GM13976 (cell line): ENCODE measurements at places on chromosomes 5 and 9.

DNA sequence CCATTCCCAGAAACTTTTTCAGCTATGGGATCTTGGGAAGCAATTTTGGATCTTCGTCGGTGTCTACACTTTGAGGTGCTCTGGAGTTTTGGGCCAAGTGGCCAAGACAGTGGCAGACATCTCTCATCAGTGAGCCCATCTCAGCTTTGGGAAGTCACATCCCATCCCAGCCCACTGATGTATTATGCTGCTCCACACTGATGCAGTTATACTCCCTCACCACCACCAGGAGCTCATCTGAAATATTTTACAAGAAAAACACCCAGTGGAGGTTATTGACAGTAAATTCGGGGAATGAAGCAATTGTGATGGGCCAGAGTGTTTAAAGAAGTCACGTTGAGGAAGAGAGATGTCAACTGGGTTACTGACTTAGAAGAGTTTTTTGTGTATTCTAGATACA is 378.0 kb downstream of the KDM4C start:
- DNase-seq: no peak

- no peak for DNase-seq
Measured at GRCh38 chr9:99411479-99412115, 189.5 kb downstream of the SEC61B start.

GRCh38 chr5:170522211-170523141 is 18.7 kb downstream of the KCNIP1 start:
- no peak for DNase-seq

- no peak for DNase-seq
Measured at GRCh38 chr9:81558091-81558830, 131.1 kb downstream of the TLE1 start.

GRCh38 chr5:93746406-93747056 is 5.1 kb upstream of the POU5F2 start:
- DNase-seq: no peak

GRCh38 chr9:104374711-104375110 is 129.4 kb upstream of the OR13F1 start:
- no peak for DNase-seq

DNA sequence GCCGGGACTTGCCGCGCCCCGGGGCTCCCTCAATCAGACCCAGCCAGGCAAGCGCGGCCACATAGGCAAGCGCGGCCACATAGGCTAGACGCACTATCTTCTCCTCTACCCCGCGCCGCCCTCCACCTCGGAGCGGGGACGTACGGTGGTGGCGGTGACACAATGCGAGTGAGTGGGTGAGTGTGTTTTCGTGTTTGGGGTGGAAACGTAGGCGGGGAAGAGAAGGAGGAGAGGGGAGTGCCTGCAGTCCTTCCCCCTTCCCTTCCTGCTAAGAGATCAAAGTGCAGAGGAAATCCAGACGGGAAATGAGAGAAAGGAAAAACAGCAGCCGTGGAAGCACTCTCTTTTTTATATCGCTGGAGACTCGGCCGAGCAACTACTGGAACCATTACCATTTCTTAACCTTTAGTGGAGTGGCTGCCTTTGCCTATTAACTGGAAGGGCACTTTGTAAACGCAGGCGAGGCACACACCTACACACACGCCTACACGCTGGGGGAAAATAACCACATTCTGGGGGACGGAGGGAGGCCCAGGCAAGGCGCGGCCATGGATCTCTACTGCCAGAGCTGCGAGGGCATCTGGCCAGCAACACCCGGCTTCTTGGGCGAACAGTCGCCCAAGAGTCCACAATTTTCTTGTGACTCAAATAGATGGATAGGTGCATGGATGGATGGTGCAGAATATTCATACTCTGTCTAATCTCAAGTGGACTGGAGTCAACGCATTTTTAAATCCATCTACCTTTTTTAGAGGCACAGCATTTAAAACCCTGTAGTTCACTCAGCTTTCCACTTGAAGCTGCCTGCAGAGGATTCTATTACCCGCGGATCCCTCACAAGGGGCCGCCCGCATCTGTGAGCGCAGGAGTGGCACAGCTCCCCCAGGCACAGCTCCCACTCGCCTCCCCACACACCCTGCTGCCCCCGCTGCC is 2.1 kb downstream of the EDIL3 start:
- DNase-seq: peak; percentile 7

GRCh38 chr9:136109351-136110081 is 9.2 kb downstream of the TMEM250 start:
- peak; percentile 92 for DNase-seq

GRCh38 chr5:4013106-4013898 is 417.7 kb downstream of the IRX1 start:
- no peak for DNase-seq

DNA sequence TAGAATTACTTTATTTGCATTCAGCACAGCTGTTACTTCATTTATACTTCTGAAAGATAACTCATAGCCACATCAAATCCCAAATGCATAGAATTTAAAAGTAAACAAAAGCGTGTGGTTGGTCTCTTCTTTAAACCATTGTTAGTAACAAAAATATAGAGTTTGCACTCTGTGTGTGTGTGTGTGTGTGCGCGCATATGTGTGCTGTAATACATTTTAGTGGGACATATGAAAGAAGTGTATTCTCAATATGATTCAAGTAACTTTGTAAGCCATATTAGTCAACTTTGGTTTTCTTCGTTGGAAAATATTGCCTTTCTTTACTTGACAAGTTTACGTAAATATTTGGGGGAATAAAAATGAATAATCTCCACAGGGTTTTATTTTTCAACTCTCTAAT is 106.1 kb upstream of the PRRC1 start:
- DNase-seq: no peak

DNA sequence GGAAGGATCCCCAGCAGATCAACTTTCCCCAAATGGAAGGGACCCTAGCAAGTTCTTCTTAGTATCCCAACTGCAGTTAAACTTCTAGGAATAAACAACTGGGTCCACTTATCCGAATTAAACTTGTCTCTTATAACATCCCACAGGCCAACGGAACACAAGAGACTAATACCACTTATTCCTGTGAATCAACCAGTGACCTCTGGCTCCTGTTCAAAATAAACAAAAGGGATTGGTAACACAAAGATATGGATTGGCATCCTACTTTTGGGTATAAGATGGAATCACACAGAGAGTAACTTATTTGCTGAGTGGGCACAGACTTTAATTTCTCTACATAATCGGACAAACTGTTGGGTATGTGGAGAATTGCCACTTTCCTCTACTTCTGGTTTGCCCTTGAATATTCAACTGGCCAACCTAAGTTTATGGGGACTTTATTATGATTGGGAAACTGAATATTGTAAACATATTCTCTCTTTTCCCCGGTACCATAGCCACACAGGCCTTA is 12.4 kb upstream of the PAIP1 start:
- DNase-seq: no peak

DNA sequence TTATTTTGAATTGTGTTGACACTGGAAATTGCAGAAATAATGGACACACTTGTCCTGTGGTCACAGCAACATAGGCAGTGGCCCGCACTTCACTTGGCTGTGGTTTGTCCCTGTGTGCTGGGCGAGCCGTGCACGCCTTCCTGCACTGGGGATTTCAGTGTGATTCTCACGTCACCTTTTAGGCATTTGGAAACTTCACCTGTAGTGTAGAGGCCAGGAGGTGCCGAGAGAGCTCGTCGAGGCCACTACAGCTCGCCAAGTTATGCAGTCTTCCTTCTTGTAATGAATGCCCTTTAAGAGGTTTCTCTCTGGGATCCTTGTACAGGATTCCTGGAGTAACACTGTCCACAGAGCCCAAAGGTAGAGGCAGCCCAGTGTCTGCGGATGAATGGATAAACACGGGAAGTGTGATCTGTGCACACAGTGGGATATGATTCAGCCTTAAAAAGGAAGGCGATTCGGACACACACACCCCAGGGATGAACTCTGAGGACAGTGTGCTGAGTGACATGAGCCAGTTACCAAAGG is 14.7 kb downstream of the TRAF2 start:
- no peak for DNase-seq

DNA sequence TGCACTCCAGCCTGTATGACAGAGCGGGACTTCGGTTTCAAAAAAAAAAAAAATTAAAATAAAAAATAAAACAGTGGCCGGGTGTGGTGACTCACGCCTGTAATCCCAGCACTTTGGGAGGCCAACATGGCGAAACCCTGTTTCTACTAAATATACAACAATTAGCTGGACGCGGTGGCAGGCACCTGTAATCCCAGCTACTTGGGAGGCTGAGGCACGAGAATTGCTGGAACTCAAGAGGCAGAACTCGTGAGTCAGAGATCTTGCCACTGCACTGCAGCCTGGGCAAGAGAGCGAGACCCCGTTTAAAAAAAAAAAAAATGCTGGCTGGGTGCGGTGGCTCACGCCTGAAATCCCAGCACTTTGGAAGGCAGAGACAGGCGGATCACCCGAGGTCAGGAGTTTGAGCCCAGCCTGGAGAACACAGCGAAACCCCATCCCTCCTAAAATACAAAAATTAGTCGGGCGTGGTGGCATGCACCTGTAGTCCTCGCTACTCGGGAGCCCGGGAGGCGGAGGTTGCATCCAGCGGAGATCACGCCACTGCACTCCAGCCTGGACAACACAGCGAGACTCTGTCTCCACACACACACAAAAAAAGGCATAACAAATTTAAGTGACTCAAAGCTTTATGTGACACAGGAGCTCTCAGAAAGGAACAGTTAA is 1.5 kb upstream of the NPM1 start:
- no peak for DNase-seq

- no peak for DNase-seq
Measured at GRCh38 chr9:125989524-125990180, 242.5 kb downstream of the PBX3 start.

DNA sequence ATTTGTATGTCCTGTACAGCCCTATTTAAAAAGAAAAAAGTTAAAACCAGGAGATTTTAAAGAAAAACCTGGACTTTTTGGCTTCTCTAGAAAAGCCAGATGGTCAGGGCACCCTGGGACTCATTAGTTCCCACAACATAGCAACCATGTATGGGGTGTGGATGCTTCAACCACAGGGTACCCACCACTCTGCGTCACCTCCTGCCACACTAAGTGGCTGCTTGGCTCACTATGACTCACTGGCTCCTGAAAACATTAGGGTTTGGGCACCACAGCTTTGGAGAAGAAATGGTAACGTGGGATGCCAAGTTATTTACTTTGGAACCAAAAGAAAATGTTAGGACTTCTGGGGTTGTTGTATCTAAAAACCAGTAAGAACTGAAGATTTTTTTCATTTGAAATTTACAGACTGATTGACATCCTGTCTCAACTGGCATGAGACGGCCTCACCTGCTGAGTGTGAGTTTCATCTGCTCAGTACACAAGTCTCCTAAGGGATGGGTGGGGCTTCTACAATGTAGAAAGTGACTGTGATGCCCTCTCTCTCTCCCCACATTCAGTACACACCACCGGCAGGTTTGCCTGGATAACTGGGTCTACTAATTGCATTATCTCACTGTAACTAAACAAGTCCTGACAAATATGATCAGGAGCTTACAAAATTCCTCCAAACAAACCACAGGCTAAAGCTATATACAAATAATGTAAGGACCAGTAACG is 103.9 kb downstream of the ESM1 start:
- DNase-seq: no peak

DNA sequence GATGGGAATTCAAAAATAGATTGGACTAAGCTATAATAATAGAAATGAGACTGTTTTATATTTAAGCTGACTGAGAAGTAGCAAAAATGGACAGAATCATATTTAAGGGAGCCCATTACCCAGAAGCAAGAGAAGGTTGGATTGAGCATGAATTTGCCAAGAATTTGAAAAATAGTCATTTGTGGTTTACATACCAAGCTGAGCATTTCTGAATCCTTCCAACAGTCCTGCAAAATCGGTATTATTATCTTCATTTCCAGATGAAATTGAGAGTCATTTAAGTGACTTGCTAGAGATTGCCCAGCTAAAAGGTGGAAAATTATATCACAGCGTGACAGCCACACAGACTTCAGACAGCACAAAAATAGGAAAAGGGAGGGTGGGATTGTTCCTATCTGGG is 48.4 kb downstream of the TNFSF15 start:
- DNase-seq: no peak

- DNase-seq: no peak
Measured at GRCh38 chr9:8751406-8751930, 951.9 kb upstream of the DMAC1 start.

GRCh38 chr9:127541865-127542264 is 70.2 kb upstream of the STXBP1 start:
- DNase-seq: no peak

GRCh38 chr5:75509956-75510355 is 1.5 kb downstream of the CERT1 start:
- peak; percentile 31 for DNase-seq

GRCh38 chr5:129244478-129244877 is 149.9 kb downstream of the ISOC1 start:
- DNase-seq: no peak

DNA sequence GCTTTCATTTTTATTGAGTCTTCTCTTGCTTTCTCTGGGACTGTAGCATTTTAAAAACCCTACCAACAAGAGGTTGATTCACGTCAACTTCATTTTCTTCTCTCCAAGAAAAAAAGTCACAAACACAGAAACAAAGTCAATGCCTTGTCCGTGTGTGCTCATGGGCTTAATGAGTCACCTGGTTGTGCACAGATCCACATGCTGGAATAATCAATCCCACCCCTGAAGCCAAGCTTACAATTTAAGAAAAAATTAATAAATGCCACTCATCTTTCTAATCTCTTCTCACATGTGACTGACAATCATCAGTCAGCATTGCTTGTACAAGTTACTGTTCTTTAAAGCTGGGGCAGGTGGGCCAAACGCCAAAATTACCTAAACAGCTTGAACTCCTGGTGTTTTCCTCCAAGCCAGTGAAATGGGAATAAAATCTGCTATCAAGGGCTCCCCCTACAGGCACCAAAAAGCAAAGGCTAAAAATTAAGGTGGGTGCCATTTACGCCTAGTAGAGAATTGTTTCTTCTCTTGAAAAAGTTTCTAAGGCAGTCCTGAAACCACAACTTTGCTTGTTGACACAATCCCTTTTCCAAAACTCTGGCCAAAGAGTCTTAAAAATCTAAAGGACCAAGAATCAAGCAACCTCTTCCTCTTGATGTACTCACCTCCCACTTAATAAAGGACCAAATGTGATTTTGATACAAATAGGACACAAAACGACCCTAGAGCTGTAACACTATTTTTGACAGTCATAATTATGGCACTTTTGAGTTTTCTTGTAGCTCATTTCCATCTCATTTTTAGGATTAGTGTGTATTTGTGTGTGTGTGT is 21.3 kb downstream of the TRMO start:
- DNase-seq: peak; percentile 65

DNA sequence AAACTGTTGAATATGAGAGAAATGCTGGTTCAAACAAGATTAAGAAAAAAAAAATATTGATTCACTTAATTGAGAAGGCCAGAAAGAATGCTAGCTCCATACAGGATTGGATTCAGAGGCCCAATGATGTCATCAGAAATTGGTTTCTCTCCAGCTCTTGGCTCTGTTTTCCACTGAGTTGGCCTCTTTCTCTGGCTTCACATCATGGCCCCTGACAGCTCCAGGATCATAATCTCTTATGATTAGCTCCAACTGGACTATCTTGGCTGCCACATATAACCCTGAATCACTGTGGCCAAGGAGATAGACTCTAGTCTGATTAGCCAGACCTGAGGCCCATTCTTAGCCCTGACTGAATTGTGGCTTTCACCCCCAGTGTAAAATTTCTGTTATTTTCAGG is 244.7 kb upstream of the GRAMD2B start:
- no peak for DNase-seq

- no peak for DNase-seq
Measured at GRCh38 chr5:21574961-21575360, 1278.2 kb downstream of the CDH12 start.
